Placental pericyte (primary cell): ENCODE measurements at places on chromosomes 1 and 21. TPM values are rescaled to one million over a fixed set of nuclear protein-coding genes. Genes with fewer than 3 reads are reported as not detected.

PCAT6 gene
- total RNA-seq = 0.86 TPM in 1 of 2 replicates, not detected in the other

MAPKAPK2 gene
- 65.9 and 76.2 TPM in 2 replicates for total RNA-seq

RAB7B gene
- total RNA-seq = 0.66 and 2.4 TPM in 2 replicates

RNPC3 gene
- total RNA-seq = 9.4 and 10.5 TPM in 2 replicates
